ENCODE measurements at places on chromosomes 3 and 15.

DNA sequence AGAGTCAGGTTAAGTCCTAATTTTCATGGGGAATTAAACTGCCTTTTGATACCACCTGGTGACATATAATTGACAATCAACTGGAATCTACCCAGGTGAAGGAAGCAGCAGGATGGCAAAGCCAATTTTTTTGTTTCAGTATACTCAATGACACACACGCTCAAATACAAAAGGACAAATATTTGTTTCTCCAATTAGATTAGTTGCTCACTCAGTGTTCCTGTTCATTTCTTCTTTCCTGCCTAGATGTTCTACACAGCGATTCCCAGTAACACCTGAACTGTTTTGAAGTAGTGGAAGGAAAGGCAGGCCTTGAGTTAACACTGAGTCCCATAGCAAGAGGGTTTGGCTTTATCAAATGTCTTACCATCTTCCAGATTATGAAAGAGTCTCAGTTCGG lies 157.5 kb downstream of the PDZRN3 start:
- DNase-seq, result no peak

DNA sequence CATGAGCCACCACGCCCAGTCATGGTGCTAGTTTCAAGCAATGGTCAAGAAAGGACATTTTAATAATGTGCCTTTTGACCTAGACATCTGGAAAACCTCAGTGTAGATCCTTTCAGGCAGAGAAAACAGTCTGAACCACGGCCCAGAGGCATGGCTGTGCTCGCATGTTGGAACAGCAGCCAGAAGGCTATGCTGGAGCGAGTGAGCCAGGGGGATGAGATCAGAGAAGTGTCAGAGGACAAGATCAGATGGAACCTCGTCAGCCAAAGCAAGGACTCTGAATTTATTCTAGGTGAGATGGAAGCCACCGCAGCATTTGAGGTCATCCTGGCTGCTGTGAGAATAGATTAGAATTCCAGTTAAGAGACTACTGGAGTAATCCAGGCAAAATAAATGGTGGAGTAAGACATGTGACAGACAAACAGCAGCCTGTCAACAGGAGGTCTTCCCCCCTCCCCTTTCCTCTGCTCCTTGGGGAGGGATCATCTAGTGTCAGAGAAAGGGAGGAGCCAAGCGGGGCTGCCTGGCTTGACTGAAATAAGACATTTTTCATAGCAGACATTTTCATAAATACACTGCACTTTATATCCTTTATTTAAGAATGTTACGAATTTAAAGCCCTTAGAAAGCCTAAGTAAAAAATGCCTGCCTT lies 40.4 kb upstream of the ACKR4 start:
- no peak for DNase-seq

DNA sequence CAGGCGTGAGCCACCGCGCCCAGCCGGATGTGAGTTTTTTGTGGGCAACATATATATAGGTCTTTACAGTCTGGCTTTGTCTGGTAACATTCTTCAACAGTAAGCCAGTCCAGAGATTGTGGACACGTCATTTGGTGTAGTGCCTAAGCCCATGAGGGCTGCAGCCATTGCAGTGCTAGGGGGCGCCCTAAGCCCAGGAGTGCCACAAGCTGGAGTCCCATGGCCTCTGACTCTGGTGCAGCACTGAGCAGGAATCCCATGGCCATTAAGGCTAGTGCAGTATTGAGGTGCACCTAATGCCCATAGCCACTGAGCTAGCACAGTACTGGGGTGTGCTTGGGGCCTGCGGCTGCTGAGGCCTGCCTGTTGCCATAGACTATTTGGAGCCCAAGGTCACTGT lies 136.4 kb upstream of the NDN start:
- no peak for DNase-seq

DNA sequence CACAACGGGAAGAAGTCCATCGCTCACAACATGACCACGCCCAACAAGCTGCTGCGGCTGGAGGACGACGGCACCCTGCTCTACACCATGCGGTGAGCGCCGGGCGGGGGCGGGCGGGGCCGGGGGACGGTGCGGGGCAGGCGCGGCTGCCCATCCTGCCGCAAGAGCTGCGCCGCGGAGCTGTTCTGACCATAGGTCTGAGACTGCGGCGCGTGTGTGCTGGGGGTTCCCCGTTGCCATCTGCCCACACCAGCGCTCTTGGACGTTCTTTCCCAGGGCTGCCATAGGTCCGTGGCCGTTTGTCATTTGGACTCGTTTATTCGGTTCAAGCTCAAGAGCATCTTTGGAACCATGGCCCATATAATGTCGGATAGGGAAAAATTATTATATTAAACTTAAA lies 16.6 kb downstream of the GABRA5 start:
- no peak for DNase-seq

DNA sequence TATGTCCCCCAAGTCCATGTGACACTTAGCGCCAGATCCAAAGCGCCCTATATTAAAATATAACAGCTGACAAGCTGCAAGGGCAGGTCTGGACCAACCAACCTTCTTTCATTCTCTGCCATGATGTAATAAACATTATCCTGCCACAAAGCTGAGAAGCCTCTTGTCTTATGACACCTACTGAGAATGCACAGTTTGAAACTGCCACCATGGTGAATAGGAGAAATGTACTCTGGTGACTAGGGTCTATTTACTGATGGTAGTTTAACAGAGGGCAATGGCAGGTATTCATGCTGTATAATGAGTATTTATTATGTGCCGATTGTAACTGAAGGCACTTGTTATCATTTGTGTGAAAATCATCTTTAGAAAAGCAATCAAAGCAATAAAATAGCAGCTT lies 634.0 kb downstream of the OTOL1 start:
- DNase-seq, result no peak

- no peak for DNase-seq
Measured at GRCh38 chr3:132321304-132321703, 4.1 kb downstream of the ACP3 start.

DNA sequence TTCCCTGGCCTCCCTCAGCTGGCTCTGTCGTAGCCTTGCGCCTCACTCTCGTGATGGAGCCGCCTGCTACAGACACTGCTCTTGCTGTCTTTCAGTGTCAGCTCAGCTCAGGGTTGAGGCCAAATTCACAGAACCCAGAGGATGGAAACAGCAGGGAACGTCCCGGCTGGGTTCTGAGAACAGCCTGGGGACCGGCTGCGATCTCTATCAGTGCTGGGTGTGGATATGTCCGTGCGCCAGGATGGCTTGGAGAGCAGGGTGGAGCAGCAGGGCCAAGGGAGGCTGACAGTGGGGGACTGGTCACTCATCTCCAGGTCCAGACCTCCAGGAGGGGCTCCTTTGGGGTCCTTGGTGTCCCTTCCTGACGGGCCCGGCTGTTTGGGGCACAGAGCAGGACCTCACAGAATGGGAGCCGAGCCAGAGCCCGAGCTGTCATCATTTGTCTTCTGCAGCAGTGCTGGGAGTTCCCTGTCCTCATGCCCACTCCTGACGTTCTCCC lies 18.4 kb downstream of the KLF15 start:
- no peak for DNase-seq

GRCh38 chr3:13483286-13483685 lies 3.2 kb downstream of the HDAC11 start:
- DNase-seq, result no peak

DNA sequence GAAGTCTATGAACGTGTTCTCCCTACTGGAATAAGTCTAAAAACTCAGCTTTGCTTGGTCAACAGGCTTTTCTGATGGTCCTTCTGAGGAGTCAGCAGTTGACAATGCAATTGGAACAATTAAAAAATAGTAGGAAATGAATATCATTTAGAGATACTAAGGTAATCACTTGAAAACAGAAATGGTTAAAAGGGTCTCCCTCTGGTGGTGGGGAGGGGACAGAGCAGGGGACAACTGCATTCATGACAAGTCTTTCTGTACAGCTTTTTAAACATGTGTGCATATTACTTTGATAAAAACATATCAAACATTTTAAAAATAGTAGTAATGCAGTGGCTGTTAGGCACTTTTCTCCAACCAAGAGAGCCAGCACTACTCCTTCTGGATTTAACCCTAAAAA lies 119.9 kb upstream of the FHIT start:
- peak; percentile 7 for DNase-seq

DNA sequence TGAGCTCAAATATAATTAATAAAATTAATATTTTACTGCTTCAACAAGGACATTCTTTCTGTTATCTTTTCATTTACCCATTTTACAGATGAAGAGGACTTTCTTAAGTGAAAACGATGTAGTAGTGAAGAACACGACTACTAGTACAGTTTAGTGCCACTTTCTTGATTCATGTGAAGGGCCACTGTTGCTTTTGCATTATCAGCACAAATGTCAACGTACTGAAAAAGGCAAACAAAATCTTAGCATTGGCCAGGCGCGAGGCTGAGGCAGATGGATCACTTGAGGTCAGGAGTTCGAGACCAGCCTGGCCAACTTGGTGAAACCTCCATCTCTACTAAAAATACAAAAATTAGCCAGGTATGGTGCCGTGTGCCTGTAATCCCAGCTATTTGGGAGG lies 9.5 kb downstream of the PPP1R14D start:
- DNase-seq, result no peak

DNA sequence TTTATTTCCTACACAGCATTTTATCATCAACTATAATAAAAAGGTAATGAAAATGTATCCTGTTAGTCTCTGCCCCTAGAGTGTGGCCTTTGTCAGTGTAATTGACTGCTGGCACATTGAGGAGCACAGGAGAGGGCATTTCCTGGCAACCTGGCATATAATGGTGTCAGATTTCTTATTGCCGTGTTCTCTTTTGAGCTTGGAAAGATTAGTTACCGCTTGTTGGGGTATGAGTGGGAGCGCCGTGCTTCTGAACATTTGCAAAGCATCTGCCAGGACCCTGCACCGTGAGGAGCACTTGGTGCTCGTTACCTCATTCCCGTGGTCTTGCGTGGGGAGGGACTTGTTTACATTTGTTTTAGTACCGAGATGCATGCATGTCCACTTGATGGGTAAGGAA lies 124.4 kb downstream of the PTPRG start:
- DNase-seq, result no peak

DNA sequence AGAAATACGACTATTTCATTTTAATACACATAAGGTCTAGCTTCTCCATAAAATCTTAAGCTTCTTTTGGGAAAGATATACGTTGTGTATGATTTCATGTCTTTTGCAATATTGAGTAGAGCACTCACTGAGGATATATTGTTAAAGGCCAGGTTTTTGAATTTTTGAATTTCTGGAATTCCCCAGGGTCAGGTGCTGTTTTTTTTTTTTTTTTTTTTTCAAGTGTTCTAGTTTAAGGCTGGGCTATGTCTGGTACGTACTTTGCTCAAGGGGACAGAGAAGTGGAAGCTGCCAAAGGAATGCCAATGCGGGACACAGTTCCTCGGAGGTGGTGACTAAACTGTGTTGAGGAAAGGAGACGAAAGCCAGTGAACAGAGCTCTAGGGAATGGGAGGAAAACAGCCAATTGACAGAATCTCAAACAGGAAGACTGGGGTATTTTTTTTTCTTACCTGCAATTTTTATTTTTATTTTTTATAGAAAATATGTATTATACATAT lies 510.5 kb upstream of the CBLB start:
- DNase-seq, result no peak

GRCh38 chr3:175392653-175393052 lies 533.5 kb downstream of the NAALADL2 start:
- no peak for DNase-seq

- DNase-seq, result no peak
Measured at GRCh38 chr3:156615592-156616173, 58.7 kb upstream of the TIPARP start.

DNA sequence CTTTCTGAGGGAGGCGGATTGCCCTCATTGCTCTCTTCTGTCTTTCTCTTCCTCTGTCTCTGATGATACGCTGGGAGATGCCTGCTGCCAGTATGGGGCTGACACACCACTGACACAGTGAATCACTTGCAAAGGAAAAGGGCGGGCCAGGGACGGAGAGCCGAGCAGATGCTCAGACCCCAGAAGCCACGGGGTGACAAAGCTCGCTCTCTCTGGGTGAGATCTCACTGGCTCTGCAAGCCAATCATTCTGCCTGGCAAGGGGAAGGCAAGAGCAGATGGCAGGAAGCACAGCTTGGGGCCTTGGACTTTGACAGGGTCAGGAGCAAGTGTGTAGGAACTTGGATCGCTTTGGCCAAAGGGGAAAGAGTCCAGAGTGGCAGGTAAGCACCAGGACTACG lies 198.7 kb downstream of the NTRK3 start:
- no peak for DNase-seq

DNA sequence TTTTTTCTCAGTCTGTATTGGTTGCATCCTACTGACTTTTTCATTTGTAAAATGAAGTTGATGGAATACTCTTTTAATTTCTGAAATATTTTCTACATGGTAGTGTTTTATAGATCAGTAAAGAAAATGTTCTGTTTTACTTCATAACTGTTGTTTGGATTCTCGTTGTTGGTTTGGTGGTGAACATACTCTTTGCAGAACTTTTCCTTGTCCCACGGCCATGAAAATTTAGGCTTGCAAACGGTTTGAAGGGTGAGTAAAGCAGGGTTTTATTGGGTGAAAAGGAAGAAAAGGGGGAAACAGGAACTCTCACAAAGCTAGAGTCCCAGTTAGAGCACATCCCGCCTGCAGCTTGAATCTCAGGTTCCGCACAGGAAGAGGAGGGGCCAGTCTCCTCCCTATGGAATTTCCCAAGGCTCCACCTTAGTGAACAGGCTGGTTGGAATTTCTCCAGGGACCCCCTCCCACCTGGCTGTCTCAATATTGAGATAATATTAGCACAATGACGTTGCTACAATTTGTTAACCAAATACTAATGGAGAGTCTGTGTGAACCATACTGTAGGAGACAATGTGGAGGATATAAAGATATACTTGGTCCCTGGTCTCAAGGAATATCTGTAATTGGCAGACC lies 5.6 kb downstream of the PDCD6IP start:
- DNase-seq, result no peak

DNA sequence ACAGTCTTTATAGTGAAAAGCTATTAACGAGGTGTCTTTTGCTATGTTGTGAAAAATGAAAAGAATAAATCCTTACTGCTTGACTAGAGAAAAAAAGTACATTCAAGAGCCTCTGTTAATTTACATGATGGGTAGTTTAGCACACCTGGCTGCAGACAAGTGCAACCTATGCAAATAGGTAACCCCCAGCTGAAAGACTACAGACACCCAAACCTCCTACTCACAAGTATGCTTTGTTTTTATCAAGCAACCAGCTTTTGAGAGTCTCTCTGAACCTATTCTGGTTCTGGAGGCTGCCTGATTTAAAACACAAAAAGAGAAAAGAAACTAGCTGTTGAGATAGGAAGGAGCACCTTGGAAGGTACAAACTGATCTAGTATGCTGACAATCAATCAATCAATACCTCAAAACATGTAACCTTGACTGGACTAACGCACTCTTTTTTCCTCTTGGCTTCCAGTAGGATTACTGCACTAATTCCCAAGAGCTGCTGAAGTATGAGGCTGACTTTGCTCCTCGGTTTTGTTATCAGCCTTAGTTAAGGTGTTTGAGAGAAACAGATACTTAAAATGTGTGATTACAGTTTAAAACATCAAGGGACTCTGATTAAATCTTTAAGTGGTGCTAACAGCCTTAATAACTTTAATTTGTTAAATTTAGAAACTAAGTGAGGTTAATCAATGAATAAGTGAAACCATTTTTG lies 63.6 kb downstream of the OSBPL10 start:
- no peak for DNase-seq

- DNase-seq, result no peak
Measured at GRCh38 chr3:108403198-108403597, 106.8 kb downstream of the HHLA2 start.

GRCh38 chr3:127682561-127682960 lies 9.8 kb downstream of the ABTB1 start:
- no peak for DNase-seq

- DNase-seq, result no peak
Measured at GRCh38 chr15:40070166-40070557, 31.2 kb upstream of the SRP14 start.

- no peak for DNase-seq
Measured at GRCh38 chr3:76365275-76365674, 579.9 kb upstream of the ZNF717 start.

Data from CD4-positive, alpha-beta T cell treated with Interleukin-6 for 4 hours (primary cell).